ENCODE measurements at places on chromosomes 12 and 14.
A peak's percentile ranks its signal among the peaks of the same experiment; 100 is the strongest.

DNA sequence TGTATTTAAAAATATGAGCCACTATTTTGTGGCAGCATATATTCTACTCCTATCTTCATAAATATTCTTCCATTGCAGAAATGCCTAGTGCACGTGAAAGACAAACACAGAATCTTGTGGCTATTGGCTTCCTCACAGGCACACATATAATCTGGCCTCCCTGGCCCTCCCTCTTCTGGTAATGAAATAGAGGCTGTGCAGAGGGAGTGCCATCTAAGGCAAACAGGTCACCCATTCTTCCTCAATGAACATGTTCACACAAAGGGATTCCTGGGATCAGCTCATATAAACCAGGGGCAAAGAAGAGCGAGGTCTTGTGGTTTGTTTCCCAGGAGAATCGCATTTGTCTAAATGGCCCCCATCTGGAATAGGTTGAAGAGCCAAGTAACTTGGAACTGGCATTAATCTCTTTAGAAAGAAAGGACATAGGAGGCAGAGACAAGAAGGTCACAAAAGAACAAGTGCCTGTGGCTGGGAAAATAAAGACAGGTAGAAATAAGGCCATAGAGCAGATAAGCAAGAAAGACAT is 171.6 kb upstream of the PTPRQ start:
- H3K27me3 ChIP-seq: no peaks in the 10 kb centered on the region
- H3K36me3 ChIP-seq: no peaks in the 10 kb centered on the region
- no peak overlapping the region for H3K27ac ChIP-seq
- no peaks in the 10 kb centered on the region for H3K4me1 ChIP-seq
- no peak overlapping the region for H3K4me3 ChIP-seq

- DNase-seq: no peak
- H3K27ac ChIP-seq: peak overlapping the region; percentile 87
- peak overlapping the region; percentile 87 for H3K4me3 ChIP-seq
These were observed 1.3 kb downstream of the SENP1 start for GRCh38 chr12:48104531-48104930.

DNA sequence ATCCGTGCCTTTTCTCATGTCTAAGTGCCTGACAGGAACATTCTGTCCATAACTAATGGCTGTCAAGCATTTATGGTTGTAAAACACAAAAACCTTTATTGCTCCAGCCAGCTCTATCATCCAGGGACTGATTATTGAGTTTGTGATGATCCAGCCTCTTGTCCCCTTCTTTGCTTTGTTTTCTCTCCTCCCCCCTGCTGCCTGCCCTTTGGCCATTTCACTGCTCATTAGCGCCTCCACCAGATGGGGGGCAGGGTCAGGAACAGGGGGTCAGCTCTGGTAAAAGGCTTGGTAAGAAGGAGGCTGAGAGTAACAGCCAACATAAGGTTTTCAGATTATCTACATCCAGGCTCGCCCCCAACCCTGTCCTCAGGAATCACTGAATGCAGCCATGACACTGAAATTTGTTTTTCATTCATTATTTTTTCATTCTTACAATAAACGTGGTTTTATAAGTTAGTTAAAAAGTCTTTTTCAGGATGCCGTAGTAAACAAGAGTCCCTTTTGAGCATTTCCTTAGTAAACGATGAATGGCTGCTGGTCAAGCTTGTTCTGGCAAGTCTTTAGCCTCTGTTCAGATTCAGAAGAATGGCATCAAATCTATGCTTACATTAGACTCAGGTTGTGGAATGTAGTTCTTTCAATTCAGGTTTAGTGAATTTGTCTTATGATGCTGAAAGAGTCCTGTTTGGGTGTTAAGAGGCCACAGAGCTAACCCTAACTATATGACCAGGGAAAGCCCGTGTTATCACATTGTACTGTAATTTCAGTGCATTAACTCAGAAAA is 21.7 kb downstream of the HMGA2 start:
- no peaks in the 10 kb centered on the region for H3K4me1 ChIP-seq
- H3K4me3 ChIP-seq: no peak overlapping the region
- H3K36me3 ChIP-seq: no peaks in the 10 kb centered on the region
- H3K27me3 ChIP-seq: no peaks in the 10 kb centered on the region

GRCh38 chr14:72818998-72819397 is 74.9 kb downstream of the DPF3 start:
- H3K36me3 ChIP-seq: no peaks in the 10 kb centered on the region
- H3K4me3 ChIP-seq: no peak overlapping the region
- H3K4me1 ChIP-seq: peaks cover 15% of the 10 kb centered on the region
- no peak overlapping the region for H3K27ac ChIP-seq

GRCh38 chr12:26795910-26796309 is 37.1 kb downstream of the ITPR2 start:
- H3K4me3 ChIP-seq: no peak overlapping the region
- no peaks in the 10 kb centered on the region for H3K27me3 ChIP-seq
- H3K36me3 ChIP-seq: no peaks in the 10 kb centered on the region
- peaks cover 26% of the 10 kb centered on the region for H3K4me1 ChIP-seq
- DNase-seq: no peak

DNA sequence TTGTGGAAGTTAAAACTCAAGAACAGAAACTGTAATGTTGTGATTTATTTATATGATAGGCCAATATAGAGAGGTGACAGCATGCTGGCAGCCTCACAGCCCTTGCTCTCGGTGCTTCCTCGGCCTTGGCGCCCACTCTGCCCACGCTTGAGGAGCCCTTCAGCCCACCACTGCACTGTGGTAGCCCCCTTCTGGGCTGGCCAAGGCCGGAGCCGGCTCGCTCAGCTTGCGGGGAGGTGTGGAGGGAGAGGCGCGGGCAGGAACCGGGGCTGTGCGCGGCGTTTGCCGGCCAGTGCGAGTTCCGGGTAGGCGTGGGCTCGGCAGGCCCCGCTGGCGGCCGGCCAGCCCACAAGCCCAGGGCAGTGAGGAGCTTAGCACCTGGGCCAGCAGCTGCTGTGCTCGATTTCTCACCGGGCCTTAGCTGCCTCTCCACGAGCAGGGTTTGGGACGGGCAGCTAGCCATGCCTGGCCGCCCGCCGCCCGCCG is 65.8 kb upstream of the SLC8A3 start:
- H3K4me3 ChIP-seq: peak overlapping the region; percentile 71
- no peaks in the 10 kb centered on the region for H3K4me1 ChIP-seq
- H3K36me3 ChIP-seq: no peaks in the 10 kb centered on the region
- no peak overlapping the region for H3K27ac ChIP-seq
